Fibroblast of skin of scalp (primary cell): ENCODE measurements at places on chromosomes 6 and 20.

DNA sequence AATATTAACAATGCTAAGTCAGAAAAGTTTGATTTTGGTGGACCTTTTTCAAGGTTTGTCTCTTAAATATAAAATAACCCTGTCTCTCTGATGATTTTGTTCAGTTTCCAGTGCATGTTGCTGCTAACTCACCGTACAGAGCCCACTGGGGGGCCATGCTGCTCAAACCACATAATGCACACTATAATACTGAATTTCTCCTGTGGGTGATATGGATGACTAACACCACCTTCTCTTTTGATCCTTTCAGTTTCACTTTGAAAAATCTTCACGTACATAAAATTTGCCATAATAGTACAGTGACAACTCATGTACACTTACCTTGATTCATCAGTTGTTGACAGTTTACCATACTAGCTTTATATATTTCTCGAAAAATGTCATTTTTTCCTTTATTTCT is 506.6 kb upstream of the MAN1A1 start:
- DNase-seq = peak; percentile 10

DNA sequence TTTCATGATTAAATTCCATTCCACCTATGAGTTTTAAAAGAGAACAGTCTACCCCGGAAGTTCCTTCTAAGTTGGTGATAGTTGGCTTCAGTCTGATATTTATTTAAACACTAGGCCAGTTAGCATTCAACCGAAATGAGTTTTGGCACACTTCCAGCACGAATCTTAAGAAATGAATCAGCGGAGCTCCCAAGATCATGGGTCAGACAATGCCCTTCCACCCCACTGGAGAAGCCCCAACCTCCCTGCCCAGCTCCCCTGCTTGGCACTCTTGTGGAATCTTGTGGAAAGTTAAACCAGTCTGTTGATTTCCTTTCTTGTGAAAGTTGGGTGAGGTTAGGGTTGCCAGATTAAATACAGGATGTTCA is 64.3 kb downstream of the MKKS start:
- DNase-seq = no peak

GRCh38 chr20:12715371-12715770 is 293.4 kb upstream of the SPTLC3 start:
- DNase-seq = no peak

- peak; percentile 38 for DNase-seq
Observed at GRCh38 chr6:80338201-80338836, 231.8 kb downstream of the BCKDHB start.

- DNase-seq = no peak
Observed at GRCh38 chr6:36751833-36752186, 54.2 kb downstream of the RAB44 start.

DNA sequence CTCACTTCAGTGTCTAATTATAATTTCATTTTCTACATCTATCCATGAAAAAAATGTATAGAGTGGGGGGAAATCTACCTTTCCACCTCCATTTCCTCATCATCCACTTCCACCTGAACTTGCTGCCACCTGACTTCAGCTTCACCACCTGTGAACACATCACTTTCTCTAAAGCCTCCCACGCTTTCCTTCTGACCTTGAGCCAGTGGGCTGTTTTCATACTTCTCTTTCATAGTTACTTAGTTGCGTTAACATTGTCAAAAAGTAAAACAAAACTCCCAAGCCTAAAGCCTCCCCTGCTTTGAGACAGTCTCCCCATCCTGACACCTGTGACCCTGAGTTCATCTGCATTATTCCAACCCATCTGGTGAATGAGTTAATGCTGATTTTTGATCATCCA is 47.3 kb downstream of the KLHL31 start:
- no peak for DNase-seq

- no peak for DNase-seq
Observed at GRCh38 chr6:35411066-35411465, 41.1 kb upstream of the FANCE start.
